ENCODE measurements at places on chromosomes 12 and 14.
A peak's percentile ranks its signal among the peaks of the same experiment; 100 is the strongest.

DNA sequence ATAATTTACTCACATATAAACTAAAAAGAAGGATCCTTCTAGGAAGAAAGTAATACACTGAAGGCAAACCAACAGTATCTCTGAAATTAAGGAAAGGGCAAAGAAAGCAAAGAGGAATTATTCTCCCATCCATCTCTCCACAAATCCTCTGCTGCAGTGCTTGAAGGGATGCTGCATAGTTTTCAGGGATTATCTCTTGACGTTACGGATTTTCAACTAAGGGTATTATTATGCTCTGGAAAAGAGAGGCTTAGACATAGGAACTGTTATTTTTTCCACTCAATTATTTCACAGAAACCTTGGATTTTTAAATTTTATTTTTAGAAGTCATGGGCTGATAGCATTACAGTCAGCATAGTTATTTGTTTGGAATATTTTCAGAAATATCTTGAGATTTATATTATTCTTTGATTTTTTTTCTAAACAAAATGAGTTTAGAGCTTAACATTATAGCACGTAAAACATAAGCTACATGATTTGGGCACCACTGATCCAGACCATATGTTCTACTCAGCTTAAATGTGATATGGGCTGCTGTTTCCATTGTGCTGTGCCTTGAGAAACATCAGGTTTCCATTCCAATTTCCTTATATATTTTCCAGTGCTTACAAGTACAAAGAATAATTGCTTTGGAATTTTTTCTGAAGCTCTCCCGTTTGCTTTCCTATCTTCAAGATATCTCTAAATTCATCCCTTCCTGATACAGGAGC lies 57.9 kb upstream of the DCN start:
- DNase-seq, result no peak

DNA sequence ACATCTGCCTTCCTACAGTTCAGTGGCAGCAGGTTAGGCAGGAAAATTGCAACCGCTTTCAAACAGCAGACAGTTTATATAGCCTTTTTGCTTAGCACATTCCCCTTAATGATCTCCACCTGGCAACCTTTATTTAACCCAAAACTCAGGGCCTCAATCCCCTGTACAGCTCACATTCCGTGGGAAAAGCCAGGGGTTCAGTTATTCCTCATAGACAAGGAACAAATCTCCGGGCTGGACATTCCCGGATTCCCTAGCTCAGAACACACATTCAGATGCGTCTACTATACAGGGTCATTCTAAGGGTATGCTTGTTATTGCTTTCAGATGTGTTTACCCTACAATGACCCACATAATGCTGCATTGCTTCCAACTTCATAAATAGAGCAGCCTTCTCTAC lies 73.8 kb upstream of the DCN start:
- DNase-seq, result no peak

DNA sequence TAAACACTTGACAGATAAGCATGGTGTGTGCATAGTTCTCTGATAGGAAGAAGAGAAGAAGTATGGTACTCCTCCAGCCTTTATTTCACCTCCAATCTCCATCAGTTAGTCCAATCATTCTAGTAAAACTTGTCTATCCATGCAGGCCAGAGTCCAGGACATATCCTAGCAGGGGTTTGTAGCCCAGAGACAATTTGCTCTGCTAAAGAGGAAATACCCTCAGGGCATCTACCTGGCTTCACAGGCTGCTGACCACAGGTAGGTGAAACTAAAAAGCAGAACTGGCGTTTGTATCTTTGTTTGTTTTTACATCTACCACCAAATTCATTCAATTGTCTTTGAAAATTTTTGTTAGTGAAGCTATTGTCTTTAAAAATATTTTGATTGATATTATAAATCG lies 717.6 kb downstream of the FSCB start:
- DNase-seq, result no peak

DNA sequence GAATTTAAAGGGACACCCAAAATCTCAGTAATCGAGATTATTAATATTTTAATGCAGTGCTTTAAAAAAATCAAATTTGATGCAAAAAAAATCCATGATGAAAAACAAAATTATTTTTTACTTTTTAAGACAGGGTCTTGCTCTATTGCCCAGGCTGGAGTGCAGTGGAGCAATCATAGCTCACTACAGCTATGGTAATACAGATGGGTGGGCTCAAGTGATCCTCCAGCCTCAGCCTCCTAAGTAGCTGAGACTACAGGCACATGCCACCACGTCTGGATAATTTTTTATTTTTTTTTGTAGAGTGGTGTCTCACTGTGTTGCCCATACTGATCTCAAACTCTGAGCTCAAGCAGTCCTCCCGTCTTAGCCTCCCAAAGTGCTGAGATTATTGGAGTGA lies 62.9 kb downstream of the TRAF3 start:
- DNase-seq, result no peak

DNA sequence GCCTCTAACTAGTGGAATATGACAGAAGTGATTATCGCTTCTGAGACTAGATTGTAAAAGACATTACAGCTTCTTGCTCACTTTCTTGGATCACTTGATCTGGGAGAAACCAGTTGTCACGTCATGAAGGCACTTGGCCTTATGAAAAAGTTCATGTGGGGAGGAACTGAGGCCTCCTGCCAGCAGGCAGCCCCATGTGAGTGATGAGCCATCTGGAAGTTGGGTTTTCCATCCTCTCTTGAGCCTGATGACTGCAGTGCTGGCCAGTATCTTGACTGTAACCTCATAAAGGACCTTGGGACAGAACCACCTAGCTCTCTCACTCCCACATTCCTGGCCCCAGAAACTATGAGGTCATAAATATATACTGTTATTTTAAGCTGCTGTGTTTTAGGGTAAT lies 28.0 kb downstream of the TTLL5 start:
- no peak for DNase-seq

GRCh38 chr12:60106214-60106613 lies 510.4 kb downstream of the SLC16A7 start:
- no peak for DNase-seq

DNA sequence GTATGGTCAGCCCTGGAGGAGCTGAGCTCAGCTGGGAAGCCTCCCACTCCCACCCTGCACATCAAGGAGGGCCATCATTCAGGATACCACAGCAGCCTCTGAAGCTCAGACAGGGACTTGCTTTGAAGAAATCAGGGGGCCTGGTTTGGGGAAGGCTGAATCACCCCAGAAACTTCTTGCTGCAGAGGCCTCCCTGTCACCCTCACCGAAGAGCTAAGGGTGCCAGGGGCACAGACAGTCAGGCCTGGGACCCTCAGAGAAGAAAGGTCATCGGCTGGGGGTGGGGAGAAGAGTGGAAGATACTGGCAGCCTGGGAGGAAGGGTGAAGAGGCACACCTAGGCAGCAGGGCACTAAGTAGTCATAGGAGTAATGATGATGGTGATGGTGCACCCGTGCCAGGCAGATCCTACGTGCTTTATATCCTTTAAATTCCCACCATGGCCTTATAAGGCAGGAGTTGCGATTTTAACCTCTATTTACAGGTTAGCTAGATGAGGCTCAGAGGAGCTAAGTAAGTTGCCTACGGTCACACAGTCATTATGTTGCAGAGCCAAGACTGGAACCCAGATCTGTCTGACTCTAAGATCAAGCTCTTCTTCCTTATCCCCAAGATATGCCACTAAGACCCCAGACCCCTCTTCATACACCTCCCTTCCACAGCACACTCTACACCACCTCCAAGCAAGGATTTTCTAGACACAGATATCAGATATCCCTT lies 28.5 kb upstream of the PNMA1 start:
- DNase-seq, result no peak

GRCh38 chr12:127642208-127642607 lies 624.8 kb upstream of the TMEM132C start:
- no peak for DNase-seq

DNA sequence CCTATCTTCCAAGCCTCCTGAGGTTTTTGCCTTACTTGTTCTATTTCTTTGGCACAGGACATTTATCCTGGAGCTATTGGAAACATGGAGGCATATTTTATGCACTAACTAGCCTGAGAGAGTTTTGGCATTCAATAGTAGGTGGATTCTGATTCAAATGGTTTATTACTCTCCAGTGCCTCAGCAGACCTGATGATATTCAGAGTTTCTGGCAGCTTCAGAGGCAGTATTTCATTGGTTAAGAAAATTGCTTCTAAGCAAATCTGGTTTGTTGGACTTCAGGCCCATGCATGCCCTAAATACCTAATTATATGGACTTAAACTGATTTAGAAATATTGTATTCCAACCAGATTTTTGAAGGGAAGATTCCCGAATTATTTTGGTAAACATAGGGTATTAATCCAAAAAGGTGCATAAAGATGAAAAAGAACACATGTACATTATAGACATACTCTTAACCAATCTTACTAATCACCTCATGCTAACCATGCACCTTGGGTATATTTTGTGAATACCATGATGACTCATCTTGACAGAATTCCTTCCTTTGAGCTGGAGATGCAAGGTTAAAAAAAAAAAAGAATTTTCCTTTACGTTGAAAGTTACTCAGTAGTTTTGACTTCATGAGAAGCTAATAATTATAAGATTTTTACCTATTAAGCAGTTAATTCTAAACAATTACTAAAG lies 44.3 kb upstream of the KTN1 start:
- DNase-seq, result no peak

DNA sequence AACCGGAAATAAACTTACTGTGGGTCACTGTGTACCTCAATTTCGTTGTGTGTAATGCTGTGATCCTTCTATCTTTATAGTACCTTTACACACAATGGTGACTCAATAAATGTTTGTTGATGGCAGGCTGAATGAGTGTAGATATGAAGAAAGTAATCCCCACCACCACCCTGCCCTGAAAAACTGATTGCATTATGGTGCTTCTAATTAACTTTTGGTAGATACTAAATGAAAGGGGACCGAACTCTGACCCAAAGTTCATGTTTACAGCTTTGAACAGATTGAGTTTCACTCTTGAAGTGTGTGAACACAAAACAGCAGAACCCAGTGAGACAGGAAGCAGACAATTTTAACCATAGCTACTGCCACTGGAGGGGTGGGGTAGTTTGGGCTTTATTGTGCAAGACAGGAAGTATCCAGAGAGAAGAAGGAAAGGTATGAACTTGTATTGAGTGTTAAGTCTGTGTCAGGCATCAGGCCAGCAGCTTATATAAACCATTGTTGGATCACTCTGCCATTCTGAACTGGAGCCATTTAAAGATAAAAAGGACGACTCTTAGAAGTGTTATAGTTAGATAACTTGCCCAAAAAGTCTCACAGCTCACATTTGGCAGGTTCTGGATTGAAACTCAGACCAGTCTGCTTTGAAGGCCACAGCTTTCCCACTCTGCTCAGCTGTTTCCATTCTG lies 197.0 kb upstream of the AMIGO2 start:
- peak; percentile 18 for DNase-seq

DNA sequence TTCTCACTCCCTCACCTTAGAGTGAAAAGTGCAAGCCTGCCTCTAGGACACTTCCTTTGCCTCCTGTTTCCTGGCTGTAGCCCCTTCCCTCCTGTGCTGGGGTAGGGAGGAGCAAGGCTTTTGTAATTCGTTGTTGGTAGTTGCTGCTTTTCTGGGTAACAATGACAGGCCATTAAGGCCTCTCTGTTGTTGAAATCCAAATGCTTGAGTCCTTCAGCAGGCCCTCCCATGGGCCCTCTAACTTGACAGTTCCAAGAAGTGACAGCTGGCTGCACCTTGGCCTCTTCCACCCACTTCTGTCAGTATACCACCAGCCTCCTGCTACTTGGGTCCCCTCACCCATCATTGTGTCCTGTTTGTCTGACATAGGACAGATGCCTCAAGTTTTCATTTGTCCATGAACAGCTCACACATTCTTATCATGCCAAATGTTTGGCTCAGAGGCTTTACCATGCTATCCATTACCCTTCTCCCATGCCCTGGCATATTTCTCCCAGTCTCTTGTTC lies 103.7 kb upstream of the PDE3A start:
- DNase-seq, result no peak

GRCh38 chr14:104341532-104342434 lies 203.4 kb downstream of the KIF26A start:
- no peak for DNase-seq

GRCh38 chr12:91718326-91718725 lies 427.3 kb downstream of the BTG1 start:
- DNase-seq, result no peak

DNA sequence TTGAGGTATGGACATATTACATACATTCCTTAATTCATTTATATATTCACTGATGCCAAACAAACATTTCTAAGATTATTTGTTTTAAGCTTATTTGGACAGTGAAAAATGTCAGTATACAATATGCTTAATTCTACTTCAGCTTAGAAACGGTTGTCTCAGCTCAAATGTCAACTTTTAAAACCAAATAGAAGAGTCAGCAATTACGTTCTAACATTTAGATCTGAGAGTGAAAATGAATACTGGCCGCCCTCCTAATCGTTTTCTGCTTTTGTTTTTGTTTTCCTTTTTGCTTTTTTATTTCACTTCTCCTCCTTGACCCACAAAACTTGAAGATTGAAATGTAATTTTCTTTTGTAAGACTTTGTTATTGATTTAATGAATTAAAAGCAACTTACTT lies 19.7 kb upstream of the RERG start:
- no peak for DNase-seq

DNA sequence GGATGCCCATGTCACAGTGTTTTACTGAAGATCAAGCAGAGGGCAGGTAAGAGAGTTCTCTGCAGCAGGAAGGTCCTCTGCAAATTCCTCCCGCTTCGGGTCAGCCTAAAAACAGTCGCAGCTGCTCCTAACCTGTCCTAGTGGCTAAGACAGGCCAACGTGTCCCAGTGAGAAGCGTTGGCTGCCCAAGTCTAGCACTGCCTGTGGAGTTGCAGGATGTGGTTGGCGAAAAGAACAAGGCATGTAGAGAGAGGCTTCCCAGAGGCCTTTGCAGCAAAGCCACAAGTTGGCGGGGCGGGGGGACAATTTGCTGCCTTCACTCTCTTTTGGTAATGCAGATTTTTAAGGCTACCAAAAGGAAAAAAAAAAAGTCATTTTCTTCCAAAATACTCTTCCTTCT lies 340.1 kb downstream of the BCL11B start:
- DNase-seq, result peak; percentile 51

- DNase-seq, result no peak
Measured at GRCh38 chr14:87312169-87312893, 680.7 kb downstream of the GALC start.

- DNase-seq, result no peak
Measured at GRCh38 chr14:52789118-52789517, 2.3 kb downstream of the GNPNAT1 start.

DNA sequence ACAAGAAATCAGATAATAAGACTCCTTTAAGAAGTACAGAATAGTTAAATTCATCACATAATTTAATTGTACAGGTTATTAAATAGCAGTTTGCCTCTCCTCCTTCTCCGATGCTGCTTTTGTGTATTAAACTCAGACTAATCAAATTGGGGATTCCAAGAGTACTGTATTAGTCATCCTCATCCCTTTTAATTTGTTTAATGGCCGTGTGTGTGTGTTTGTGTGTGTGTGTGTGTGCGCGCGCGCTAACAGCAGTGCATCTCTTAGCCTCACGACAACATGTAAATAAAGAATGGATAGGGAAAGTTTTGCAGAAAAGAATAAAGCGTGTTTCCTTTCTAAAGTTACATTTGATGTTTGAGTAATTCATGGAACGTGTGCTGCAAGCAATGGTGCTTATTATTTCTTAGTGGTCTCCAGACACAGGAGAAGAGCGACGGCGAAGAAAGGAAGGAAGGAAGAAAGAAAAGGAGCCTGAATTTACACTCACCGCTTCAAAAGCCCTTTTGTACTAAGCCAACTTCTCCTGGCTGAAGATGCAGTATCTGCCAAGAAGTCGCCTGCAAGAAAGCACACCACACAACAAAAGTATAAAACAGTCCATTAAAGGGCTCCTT lies 220.3 kb downstream of the ASCL1 start:
- DNase-seq, result no peak
